ENCODE measurements at places on chromosomes 6 and 20. TPM values are rescaled to one million over a fixed set of nuclear protein-coding genes. Genes with fewer than 3 reads are reported as not detected.

DNA sequence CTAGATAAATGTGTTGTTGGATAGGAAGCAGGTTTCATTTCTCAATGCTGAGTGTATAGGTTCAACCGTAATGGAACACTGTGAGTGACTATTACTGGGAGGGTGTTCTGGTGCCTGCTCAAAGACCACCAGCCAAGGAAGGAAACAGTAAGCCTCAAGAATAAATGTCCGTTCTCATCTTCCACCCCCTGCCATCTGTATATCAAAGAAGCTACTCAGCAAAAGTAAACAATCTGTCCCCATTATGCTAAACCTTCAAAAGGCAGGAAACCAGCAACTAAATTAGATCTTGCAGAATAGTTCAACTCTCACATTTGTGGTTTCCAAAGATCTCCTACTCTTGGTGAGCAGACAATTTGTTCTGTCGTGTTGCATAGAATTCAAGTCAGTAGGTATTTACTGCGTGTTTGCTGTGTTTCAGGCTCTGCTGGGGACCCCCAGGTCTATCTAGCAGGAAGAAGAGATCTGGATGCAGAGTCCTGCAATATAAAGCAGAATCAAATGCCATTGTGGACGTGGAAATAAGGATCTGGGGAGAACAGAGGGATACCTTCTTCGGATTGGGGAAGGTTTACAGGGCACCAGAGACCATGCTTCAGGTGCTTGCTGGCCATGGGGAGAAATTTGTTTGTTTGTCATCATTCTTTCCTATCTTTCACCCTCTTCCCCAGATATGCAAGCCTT, 87.3 kb downstream of the SCML4 start:
- no peak for DNase-seq

GRCh38 chr20:63574156-63574828, at the start of gene HELZ2:
Gene HELZ2, minus strand, starts transcription at chr20:63574239. Its CDS starts 1,854 bp downstream, at chr20:63572385.
- peak; percentile 81 for DNase-seq

DNA sequence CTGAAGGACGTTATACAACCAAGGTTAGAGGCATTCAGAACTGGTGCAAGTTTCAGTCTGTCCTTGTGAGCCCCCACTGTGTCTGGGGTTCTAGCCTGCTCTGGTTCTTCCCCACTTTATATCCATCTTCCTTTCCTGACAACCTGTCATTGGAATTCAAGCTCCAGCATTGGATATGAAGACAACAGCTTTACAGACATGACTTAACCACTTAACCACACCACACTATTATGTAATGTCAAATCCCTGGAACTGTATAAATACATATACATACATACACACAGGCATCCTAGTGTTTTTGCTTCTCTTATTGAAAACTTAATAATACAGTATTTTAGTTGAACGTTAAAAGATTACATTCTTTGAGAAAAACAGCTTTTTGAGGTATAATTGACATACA, 217.9 kb upstream of the SGK1 start:
- no peak for DNase-seq

- no peak for DNase-seq
Observed at GRCh38 chr6:53912661-53913060, 117.9 kb downstream of the LRRC1 start.

GRCh38 chr20:53975761-53976160, 94.6 kb downstream of the BCAS1 start:
- no peak for DNase-seq

- no peak for DNase-seq
Observed at GRCh38 chr6:30483677-30484279, 5.5 kb upstream of the HLA-E start.

GRCh38 chr6:53410508-53411258, 61.9 kb upstream of the ELOVL5 start:
- DNase-seq, result peak; percentile 25

The FRMD1 gene
- 0.14 TPM for polyA plus RNA-seq

GRCh38 chr20:20440481-20440880, 72.6 kb downstream of the INSM1 start:
- no peak for DNase-seq

DNA sequence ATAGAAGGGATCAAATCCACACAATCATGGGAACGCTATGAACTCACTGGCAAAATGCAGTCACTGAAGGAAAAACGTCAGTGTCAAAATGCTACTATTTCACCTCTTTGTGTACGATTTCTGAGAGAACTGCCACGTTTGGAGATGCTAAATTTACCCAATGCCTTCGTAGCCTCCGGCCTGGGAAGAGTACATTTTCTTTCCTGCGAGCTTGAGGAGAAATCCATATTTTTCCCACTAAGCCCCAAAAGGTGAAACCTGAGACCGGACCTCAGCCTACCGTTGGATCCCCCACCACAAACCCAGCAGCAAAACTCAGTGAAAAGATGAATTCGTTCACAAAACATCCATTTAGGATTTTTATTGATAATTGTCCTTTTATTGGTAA, 131.7 kb downstream of the GPX5 start:
- DNase-seq, result peak; percentile 51

GRCh38 chr6:26243752-26244151, 121.2 kb upstream of the BTN3A2 start:
- DNase-seq, result no peak

DNA sequence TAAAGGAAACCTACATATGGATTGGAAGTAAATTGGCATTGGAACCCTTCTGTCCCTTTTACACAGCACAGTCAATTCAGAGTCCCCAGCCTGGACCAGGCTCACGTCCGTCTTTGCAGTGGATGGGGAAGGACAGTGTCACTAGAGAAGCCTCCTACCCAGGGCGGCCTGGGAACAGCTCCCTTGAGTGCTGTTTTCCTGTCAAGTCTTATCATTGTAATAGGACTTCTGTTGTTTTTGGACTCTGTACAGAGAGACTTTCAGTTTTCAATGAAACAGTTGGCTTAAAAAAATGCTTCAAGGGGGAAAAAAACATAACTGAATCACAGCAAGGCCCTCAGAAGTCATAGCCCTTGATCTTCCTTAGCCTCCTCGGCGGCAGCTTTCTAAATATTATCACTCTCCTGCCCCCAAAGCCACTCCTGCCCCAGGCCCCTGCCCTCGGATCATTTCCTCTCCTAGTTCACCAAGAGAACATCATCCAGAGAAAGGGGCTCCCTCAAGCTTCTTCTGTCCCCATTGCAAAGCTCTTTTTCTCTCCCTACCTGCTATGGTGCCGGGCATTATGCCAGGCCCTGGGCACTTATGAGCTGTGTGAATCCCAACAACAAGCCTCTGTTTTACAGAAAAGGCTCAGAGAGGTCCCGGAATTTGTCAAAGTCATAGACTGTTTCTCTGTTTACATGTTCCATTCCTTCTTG, 37.8 kb upstream of the CNKSR3 start:
- DNase-seq, result peak; percentile 91

- DNase-seq, result no peak
Observed at GRCh38 chr6:6931071-6932025, 176.4 kb upstream of the RREB1 start.

DNA sequence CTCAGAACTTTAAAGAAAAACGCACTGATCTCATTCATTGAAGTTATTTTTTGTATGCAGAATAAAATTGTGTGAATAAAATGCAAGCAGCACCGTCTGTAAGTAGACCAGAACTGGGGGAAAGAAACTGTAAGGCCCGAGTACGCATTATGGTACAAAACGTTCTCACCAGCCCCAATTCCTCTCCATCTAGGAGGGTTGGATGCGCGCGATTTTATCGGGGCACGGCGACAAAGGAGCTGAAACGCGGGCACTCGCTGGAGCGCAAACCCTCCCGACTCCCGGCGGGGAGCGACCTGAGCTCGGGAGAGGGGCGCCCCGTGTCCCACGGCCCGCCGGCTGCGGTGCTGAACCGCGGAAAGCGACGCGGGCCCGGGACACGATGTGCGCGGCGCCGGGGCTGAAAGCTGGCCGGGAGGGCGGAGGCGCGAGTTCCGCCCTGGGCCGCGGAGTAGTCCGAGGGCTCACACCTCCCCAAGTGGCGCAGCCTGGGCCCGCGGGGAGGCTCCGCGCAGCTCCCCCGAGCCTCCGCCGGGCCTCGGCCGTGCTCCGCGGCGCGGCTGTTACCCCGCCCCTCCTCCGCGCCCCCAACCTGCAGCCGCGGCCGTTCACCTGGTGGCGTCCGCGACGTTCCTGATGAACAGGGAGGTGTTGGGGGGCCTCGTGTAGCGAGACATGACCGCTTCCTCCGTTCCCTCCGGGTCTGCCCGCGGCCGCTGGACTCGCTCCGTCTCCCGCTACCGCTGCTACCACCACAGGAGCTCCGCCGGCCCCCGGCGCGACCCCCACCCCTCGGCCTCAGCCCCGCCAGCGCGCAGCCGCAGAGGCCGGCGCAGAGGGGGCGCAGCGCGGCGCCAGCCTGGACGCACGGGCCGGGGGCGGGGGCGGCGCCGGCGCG, at the start of gene SRSF12:
Gene SRSF12, minus strand, starts transcription at position 861 of the 898 bp plus-strand sequence. Its CDS starts 184 bp downstream, at position 677.
- peak; percentile 70 for DNase-seq

DNA sequence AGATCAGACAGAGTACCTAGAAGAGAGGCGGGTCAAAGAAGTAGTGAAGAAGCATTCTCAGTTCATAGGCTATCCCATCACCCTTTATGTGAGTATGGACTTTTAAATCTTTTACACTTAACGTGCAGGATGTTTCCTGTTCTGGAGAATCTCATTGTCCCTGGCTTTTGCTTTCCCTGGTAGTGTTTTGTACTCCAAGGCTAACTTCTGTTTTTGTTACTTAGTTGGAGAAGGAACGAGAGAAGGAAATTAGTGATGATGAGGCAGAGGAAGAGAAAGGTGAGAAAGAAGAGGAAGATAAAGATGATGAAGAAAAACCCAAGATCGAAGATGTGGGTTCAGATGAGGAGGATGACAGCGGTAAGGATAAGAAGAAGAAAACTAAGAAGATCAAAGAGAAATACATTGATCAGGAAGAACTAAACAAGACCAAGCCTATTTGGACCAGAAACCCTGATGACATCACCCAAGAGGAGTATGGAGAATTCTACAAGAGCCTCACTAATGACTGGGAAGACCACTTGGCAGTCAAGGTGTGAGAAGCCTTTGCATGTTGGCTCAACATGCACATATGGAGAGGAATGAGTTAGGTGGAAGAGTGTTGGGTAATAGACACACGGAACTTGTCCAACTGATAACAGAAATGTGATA, 3.3 kb downstream of the HSP90AB1 start:
- no peak for DNase-seq

- no peak for DNase-seq
Observed at GRCh38 chr20:18705490-18705889, 108.1 kb upstream of the SCP2D1 start.

The MATN4 gene
- polyA plus RNA-seq, result 0.14 TPM

GRCh38 chr20:38982291-38982690, 20.1 kb downstream of the DHX35 start:
- DNase-seq, result no peak

DNA sequence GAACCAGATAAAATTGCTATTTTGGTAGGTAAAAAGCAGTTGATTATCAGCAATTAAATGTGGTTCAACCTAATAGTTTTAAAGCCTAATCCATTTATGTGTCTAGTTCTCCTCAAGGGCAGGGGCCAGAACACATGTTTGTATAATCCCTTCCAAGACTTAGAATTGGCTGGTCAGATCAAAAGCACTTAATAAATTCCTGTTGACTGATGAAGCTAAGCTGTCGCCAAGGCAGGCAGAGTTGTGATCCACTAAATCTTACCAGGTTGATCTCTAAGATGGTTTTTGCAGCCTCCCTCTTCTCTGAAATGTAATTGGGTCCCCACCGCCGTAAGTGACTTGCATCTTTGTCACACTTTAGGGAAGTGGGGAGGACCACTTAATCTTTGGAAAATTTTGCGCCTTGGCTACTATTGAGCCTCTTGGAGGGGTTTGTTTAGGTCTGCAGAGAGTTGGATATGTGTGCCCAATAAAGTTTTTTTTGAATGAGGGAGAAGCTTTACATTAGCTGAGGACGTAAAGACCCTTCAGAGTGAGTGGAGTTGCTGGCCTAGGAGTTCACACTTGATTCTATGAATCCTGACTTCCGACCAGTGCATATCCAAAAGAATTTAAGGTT, 65.9 kb downstream of the PHF20 start:
- peak; percentile 19 for DNase-seq

DNA sequence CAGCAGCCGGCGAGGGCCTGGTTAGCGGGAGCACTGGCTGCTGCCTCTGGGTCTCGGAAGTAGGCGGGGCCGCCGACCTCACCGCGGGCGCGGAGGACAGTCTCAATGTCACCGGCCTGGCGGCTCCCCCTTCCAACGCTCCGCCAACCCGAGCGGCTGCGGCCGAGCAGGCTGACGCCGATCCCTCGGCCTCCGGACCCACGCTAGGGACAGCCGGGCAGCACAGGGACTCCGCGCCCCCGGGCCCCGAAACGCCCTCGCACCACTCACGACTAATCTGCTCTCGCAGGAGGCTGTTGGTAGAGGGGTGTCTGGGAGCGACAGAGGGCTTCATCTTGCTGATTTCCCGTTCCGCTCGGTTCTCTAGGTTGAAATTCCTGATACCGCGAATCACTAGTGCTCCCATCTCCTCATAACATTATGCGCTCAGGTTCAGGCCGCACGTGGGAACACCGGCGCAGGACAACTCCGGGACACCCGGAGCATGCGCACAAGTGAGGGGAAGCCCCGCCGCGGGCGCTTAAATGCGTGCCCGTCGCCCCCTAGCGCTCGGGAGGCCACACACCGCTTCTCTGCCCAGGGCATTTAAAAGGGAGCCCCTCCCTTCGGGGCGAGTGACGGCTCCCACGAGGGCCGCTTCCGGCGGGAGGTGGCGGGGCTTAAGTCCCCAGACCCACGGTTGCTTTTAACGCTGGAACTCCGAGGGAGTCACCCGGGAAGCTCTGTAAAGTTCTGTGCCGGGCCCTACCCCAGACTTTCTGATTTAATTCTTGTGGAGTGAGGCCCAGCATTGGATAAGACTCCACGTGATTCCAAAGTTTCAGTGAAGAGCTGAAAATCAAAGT, at the start of gene NDUFAF4:
Gene NDUFAF4, minus strand, starts transcription at position 496 of the 845 bp plus-strand sequence. Its CDS starts 90 bp downstream, at position 406.
- peak; percentile 98 for DNase-seq

DNA sequence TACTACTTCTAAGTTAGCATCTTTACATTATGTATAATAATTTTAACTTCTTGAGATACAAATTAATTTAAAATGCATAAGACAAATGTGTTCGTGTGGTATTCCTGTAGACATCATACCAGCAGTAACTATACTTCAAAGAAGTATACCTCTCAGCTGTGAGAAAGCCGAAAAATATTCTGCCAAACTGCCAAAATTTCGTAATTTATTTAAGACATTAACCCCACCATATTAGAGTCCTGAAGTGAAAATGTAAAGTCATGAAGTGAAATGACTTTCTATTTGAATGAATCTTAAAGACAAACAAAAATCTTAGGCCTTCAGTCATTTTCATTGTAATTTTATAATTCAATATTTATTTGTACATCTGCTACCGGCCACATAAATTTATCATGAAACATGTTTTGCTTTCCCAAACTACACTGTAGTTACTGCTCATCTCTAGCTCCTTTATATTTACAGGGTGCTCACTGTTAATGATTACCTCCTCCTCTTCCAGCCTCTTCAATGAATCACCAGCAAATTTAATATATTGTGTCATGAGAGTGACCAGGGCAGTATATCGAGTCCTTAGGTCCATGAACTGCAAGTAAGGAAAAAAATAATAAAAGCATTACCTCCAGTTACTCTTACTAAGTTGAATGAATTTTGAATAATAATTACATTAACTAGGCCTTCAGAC, 18.5 kb downstream of the DST start:
- DNase-seq, result no peak

The HDGFL1 gene
- not detected for polyA plus RNA-seq

All from lung (tissue), 17 donors.